ENCODE measurements at places on chromosomes 6 and 20. TPM values are rescaled to one million over a fixed set of nuclear protein-coding genes. Genes with fewer than 3 reads are reported as not detected.

The HTR1E gene
- not detected for total RNA-seq

The IP6K3 gene
- 7.9 TPM for total RNA-seq

The RCAN2 gene
- 33.2 TPM for total RNA-seq

The C20orf202 gene
- total RNA-seq: not detected

The GJA10 gene
- total RNA-seq: not detected

- no peak for DNase-seq
These were observed 132.6 kb downstream of the ZMYND8 start for GRCh38 chr20:47223896-47224295.

DNA sequence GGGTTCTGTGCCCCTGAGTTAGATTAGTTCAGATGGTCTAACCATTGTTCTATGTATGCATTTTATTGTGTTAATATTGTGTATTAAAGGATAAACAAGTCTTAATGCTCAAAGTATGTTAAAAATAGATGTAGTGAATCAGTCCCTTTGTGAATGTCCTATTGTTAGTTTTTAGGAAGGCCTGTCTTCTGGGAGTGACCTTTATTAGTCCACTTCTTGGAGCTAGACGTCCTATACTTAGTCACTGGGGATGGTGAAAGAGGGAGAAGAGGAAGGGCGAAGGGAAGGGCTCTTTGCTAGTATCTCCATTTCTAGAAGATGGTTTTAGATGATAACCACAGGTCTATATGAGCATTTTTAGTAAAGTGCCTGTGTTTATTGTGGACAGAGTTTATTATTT is 12.3 kb upstream of the HMGN4 start:
- no peak for DNase-seq

GRCh38 chr6:1659816-1660215 is 50.1 kb downstream of the FOXC1 start:
- no peak for DNase-seq

DNA sequence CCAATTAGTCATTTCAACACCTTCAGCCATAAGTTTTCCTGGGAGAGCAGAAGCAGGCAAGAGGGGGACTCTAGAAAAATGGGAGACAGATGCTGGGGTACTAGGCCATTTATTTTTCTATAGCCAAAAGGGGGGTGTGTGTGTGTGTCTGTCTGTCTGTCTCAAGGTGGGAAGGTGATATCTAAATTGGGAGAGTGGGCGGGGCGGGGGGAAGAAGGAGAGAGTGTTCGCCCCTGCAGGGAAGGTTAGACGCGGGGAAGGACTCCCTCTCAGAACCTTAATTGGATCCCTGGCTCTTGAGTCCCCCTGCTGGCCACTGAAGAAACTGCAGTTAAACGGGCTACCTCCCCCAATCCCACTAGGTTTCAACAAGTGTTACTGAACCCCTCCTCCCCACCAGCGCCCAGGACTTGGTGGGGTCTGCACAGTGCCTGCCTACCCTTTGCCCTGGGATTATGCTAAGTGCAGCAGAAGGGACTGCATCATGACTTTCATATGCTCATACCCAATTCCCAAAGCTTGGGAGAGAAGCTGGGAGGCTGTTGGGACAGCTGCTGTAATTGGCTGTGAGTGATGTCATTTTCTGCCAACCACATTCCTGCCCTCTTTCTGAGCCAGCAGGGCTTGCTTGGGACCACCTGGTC is 45.8 kb downstream of the FOXP4 start:
- peak; percentile 71 for DNase-seq

GRCh38 chr20:49608752-49609670 is 41.1 kb upstream of the PTGIS start:
- DNase-seq: peak; percentile 59
